ENCODE measurements at places on chromosomes 4 and X. TPM values are rescaled to one million over a fixed set of nuclear protein-coding genes. Genes with fewer than 3 reads are reported as not detected.

GRCh38 chrX:47518144-47518543, 35.1 kb upstream of the ZNF41 start:
- no peak for DNase-seq

GRCh38 chr4:5683566-5683965, 24.8 kb downstream of the EVC2 start:
- DNase-seq: no peak

GRCh38 chr4:110411574-110412011, 64.4 kb upstream of the ENPEP start:
- DNase-seq: no peak

DNA sequence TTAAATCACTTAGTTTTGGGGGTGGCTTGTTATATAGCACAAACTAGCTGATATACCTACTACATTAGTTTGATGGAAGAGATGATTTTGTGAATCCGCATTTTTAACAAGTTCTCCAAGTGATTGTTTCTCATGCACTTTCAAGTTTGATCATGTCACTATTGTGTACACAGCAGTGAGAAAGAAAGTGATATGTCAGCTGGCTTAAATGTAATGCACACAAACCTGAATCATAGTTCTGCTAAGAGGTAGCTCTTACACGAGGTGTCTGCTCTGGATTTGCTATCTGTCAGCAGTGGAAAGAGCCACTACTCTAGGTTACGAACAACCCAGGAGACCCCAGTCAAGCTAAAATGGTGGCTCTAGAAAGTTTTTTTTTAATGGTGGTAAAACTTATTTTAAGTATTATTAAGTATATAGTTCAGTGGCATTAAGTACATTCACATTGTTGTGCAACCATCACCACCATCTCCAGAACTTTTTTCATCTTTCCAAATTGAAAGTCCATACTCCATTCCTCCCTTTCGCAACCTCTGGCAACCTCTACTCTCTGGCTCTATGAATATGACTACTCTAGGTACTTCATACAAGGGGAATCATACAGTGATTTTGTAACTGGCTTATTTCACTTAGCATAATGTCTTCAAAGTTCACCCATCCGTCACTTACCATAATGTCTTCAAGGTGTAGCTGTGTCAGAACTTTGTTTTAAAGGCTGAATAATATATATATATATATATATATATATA, 147.3 kb downstream of the HS6ST2 start:
- no peak for DNase-seq

DNA sequence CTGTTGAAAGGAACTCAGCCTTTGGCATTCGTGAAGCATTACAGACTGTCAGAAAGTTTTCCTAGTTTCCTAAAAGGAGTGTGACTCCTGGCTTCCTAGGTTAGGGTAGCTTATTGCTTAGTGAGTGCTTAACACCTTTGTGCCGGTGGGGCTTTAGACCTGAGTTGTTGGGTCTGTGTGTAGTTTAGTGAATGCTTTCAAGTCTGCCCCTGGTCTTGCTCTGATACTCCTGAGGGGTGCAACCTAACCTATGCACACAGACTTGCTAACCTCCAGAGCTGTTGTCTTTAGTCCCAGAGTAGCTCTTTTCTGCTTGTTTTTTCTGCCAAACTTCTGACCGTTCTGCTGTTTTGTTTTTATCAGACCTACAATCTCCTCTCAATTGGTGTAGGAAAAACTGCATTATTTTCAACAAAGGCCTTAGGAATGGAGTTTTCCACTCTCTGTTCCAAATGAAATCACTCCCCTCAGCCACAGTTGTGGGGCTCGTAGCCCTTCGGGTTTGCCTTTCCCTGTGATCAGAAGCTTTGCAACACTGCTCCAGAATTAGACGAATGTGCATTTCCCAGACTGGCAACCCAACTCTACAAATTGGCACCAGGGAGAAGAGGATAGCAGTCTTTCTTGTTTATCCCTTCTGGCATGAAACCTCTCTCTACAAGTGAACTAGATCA, 1399.1 kb upstream of the PCDH7 start:
- no peak for DNase-seq

GRCh38 chr4:170672381-170672965, 582.7 kb upstream of the AADAT start:
- DNase-seq: no peak

- DNase-seq: no peak
Observed at GRCh38 chr4:76680952-76681351, 217.0 kb downstream of the SOWAHB start.

DNA sequence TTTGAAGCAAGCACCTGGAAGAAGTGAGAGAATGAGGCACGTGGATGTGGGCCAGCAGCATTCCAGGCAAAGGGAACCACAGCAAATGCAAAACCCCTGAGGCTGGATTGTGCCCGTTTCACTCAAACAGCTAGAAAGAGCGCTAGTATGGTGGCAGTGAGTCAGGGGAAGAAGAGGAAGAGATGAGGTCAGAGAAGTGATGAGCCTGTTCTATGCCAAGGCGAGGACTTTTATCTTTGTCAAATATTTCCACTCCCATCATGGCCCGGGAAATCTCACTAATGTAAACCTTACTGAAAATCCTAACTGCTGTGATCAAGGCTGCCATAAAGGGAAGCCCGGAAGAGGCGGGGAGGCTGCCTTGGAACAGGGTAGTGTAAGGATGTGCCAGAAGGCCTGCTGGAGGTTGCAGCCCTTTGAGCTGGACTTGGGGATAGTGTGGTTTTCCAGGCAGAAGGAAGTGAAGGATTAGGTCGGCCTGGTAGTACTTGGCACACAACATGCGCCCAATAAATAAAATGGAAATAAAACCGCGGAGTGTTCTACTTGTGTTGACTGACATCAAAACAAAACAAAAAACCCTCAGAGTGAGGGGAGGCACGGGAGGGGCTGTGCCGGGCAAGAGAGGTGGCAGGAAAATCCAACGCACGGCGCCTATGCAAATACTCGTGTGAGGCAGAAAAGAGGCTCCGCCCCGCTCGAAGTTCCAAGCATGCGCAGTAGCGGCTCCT, 1.2 kb upstream of the CDK16 start:
- no peak for DNase-seq

DNA sequence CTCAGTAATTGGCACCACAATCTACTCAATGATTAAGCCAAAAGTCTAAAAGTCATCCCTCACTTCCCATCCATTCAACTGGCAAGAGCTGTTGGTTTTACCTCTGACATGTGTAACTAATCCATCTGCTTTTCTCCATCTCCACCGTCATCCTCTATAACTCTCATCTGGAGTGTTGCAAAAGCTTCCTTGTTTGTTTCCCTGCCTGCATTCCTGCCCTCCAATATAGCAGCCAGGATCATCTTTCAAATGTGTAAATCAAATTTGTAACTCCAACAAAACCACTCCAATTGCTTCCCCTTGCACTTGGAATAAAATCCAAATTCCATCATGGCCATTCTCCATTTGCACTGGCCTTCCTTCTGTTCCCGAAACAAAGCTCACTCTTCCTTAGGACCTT, 4.3 kb upstream of the PLAC8 start:
- no peak for DNase-seq

Gene SLIT2
- 54.0 TPM for polyA plus RNA-seq

Gene AMER1
- 8.0 TPM for polyA plus RNA-seq

Measured in right renal cortex interstitium (tissue), 3 donors.